ENCODE measurements at places on chromosomes 2 and 18.

- DNase-seq, result peak; percentile 84
Observed at GRCh38 chr18:38940863-38941531, 1375.4 kb upstream of the CELF4 start.

DNA sequence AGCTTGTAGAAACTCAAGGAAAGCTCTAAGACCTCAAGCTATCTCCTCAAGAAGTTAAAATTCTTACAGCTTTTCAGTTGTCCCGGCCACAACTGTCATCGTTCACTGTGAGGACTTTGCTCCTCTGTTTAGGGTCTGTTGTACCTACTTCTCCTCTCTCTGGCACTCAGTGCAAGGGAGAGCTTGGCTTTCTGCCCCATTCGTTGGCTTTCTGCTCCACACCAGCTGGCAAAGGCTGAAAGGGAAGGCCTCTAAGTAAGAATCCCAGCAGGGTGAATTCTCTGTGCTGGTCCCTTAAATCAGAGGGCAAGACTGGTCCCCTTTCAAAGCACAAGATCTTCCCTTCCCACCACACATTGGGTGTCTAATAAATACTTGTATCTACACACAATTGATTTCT is 17.3 kb downstream of the ZBTB7C start:
- no peak for DNase-seq

- DNase-seq, result no peak
Observed at GRCh38 chr2:98607741-98608115, 584 bp downstream of the COA5 start.

GRCh38 chr2:51995293-51995692 is 963.4 kb upstream of the NRXN1 start:
- DNase-seq, result no peak

DNA sequence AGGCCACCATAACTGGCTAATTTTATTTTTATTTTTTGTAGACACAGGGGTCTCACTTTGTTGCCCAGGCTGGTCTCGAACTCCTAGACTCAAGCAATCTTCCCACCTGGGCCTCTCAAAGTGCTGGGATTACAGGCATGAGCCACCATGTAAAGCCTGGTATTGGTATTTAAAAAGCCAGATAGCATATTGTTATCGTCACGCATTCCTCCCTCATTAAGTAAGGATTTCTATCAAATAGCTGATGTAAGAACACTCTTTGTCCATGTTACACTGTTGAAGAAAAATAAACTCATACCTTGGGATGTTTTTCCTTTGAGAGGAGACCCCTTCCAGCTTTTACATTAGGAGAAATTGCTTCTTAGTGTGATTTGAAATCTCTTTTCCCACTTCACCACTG is 39.2 kb upstream of the DARS1 start:
- no peak for DNase-seq

DNA sequence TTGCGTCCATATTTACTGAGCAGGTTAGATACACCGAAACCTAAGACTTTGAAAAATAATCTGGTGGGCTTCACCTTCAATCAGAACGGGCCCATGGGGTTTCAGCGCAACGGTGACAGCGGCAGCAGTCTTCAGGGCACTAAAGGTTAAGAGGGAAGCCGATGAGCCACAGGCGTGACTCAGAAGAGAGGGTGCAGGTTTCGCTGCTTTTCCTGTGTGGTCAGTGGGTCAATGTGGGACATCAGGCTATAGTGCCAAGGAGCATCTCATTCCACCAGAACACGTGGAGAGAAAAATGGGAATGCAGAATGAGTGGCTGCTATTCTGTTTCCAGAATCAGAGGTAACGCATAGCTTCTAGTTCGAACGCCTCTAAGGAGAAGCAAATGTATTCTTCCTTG is 8.9 kb downstream of the PTGR3 start:
- no peak for DNase-seq

DNA sequence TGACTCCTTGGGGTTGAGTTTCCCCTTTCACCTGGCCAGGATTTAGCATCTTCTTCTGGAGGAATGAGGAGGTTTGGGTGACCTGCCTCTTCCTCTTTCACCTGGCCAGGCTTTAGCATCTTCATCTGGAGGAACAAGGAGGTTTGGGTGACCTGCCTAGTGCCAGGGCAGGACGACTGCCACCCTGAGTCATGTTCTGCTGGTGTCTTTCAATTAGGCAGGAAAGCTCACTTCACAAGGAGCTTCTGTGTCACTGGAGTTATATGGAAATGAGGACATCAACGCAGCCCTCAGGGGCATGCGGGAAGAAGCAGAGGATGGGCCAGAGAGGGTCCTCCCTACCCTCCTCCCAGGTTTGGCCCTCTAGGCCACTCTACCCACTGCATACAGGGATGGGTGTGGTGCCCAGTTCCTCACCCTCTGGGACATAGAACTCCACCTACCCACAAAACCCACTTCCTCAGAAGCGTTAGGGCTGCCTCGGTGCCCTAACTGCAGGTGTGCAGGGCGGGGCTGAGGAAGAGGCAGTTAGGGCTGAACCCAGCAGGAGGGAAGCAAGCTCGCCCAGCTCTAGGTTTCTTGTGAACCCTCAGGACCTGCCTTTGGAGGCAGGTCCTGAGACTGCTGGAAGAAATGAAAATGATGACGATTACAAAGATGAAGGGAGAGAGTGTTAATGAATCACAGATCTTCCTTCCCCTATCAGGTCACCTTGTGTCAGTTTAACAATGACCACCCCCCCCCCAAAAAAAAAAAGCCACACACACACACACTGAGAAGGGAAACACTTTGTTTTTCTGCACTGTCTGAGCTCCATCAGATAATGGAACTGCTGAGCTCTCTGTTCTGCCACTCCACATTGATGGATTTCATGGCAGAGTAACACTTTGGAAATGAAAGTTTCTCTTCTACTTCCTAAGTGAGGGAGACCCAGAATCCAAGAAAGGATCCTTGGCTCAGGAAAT is 71.0 kb downstream of the ARL4C start:
- DNase-seq, result peak; percentile 90

GRCh38 chr2:31363956-31364750 is 50.4 kb downstream of the XDH start:
- DNase-seq, result no peak

- DNase-seq, result no peak
Observed at GRCh38 chr2:157758586-157758985, 117.5 kb downstream of the ACVR1 start.

DNA sequence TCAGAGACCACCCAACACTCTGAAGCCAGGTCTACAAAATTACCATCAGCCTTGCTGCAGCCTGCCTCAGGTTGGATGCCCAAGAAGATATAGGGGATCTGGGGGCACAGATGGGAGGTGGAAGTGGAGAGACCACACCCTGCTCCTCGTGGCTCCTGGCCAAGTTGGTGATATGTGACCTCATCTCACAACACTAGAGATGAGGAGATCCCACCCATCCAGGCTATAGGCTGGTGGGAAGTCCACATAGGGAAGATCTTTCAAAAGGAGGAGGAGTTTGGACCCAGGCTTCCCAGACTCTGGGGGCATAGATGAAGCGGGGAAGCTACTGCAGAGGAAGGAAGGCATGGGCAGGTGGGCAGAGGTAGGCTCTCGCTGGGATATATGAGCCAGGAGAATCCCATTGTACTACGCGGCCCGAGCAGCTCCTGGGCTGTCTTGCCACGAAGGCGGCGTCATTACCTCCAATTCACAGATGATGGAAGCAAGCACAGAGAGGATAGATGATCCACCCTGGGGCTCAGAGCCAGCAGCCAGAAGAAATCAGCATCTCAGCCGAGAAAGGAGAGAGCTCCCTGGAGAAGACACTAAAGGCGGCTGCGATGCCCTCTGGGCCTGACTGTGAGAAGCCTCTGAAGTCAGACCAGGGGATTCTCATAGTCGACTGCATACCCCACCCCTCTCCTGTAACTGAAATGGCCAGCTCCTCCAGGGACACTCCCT is 96.0 kb downstream of the RHOB start:
- DNase-seq, result no peak

GRCh38 chr2:234404957-234405356 is 91.9 kb downstream of the ARL4C start:
- no peak for DNase-seq

DNA sequence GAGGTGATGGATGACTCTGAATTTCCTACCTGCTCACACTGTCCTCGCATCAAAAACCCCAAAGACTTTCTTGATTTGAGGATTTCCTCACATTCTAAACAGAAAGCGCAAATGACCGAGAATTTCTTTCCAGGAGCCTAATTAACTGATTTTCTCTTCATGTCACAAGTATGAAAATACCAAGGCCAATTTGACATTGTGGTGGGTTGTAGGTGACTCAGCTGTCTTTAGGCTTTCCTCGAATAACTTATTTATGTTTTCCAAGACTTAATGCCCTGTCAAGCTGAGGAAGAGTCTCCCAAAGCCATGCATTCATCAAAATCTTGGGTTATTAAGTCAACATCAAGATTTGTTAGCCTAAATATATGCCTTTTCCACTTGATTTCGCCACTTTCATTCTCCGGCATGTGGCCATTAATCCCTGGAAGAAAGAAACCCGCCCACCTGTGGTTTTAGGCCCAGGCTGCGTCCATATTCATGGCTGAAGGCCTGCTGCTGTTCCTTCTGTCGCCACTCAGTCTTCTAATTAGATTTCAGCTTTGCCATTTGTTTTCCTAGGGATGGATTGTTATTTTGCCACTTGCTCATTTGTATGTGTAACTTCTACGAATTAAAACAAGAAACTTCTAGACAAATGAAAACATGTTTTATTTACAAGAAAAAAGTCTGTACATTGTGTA is 84.9 kb downstream of the ST6GAL2 start:
- no peak for DNase-seq

GRCh38 chr2:2669316-2669715 is 338.2 kb upstream of the MYT1L start:
- DNase-seq, result no peak

GRCh38 chr2:35160871-35161270 is 1194.7 kb upstream of the CRIM1 start:
- no peak for DNase-seq

GRCh38 chr2:97728091-97728731 is 14.8 kb downstream of the ZAP70 start:
- no peak for DNase-seq

DNA sequence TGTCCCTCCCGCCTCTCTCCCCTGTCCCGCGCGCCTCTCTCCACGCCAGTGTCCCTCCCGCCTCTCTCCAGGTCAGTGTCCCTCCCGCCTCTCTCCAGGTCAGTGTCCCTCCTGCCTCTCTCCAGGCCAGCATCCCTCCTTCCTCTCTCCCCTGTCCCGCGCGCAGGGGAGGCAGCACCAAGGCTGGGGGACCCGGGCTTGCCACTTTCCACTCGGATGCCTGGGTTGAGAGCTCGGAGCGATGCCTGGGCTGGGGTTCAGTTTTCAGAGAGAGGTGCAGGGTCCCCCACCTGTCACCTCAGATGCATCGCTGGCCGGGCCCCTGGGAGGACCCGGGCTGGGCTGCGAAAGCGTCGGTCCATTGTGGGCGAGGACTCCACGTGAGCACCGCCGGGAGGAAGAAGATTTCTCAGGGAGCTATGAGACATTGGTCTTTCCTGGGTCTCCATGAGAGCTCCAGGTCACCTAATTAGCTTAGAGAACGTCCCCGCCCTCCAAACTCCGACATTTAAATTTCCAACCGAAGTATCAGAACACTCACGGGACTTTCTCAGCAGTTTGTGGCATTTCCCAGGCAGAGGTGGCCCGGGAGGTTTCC is 2.1 kb downstream of the FBLN7 start:
- no peak for DNase-seq

DNA sequence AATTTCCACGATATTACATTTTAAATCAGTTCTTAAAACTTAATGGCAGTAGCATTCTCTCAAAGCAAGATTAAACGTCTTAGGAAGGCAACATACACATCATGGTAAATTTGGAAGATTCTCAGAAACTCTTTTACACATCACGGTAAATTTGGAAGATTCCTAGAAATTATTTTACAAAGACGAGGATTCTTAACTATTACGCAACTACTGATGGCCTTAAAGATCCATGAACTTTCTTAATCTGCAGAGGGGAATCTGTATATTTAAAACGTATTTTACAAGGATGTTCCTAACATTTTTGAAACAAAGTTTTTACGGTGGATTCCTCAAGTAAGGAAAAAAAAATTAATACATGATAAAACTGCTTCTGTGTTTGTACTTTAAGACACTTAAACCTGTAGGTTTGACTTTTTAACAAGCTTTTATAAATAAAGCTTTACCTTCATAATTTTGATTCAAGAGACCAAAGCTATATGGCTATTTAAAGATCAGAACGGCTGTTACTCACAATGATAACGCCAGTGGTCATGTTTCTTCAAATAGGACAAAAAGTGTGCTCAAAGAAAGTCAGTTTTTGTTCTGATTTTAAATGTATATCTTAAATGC is 1.7 kb downstream of the ATF2 start:
- DNase-seq, result no peak

GRCh38 chr2:147760984-147761383 is 83.8 kb upstream of the ACVR2A start:
- no peak for DNase-seq

DNA sequence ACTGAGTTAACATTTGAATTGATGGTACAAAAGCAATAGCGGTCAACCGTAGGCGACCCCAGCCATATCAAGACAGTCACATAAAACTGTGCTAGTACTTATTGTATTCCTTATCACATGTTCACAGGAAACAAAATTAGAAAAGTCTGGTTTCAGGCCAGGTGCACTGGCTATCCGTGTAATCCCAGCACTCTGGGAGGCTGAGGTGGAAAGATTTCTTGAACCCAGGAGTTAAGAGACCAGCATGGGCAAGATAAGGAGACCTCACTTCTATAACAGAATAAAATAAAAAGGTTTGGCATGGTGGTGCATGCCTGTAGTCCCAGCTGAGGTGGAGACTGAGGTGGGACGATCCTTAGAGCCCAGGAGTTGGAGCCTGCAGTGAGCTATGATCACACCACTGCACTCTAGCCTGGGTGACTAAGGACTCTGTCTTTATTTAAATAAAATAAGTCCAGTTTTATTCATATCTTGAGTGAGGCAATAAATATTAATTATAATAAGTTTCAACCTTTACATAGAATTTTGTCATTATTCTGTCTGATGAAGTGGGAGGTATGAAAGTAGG is 84.1 kb upstream of the RGPD4 start:
- no peak for DNase-seq

GRCh38 chr2:167310442-167310841 is 422.2 kb downstream of the XIRP2 start:
- DNase-seq, result no peak

- DNase-seq, result no peak
Observed at GRCh38 chr18:74795751-74796150, 198.1 kb downstream of the ZNF407 start.

GRCh38 chr2:55157474-55157884 is 74.6 kb downstream of the CLHC1 start:
- DNase-seq, result no peak

DNA sequence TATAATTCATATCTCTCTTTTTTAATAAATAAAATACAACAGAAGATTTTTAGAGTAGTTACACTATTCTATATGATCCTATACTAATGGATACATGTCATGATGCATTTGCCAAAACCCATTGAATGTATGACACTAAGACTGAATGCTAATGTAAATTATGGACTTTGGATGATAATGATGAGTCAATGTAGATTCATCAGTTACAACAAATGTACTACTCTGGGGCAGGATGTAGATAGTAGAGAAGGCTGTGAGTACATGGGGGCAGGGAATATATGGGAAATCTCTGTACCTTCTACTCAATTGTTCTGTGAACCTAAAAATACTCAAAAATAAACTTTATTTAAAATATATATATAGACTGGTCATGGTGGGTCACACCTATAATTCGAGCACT is 45.6 kb upstream of the NEDD4L start:
- DNase-seq, result no peak

- DNase-seq, result no peak
Observed at GRCh38 chr2:66301767-66302140, 133.2 kb upstream of the MEIS1 start.

Measured in CD4-positive, alpha-beta memory T cell (primary cell).